ENCODE measurements at places on chromosomes 1 and 21.

GRCh38 chr1:33740040-33740744, 123.7 kb upstream of the HMGB4 start:
- no peak for DNase-seq

DNA sequence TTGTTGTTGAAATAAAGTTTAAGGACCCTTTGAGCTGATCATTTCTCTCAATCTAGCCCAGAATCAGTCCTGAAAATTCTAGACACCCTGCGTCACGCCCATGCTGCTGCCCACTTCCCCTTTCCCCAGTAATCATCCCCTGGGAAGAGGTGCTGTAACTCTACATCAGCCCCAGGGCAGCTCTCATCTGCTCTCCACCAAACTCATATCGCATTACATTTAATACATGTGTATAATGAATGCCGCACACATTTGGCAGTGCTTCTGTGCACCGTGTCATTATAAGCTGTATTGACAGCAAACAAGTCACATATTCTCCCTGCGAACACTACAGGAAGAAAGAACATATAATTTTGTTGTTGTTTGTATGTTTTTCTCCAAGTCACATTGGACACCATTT, 539.7 kb upstream of the DAB1 start:
- DNase-seq: no peak

GRCh38 chr1:54302951-54303843, 103.0 kb downstream of the SSBP3 start:
- DNase-seq: no peak

DNA sequence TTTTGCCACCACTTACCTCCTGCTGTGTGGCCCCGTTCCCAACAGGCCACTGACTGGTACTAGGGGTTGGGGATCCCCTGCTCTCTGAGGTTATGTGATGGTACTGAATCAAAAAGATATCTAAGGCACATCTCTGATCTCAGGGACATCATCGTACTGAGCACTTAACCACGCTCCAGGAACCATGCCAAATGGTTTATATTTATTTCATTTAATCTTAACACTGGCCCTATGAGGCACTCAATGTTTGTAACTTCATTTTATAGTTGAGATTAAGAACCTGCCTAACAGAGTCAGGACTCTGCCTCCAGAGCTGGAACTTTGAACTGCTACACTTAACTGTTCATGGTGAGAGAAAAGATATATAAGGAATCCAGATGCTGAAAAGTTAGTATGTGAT, 98.0 kb upstream of the HP1BP3 start:
- no peak for DNase-seq
